Activated naive CD4-positive, alpha-beta T cell treated with anti-CD3 and anti-CD28 coated beads, Interleukin-2, amount 50 U/mL, for 16 hours (primary cell): ENCODE measurements at places on chromosomes 7 and 10.

DNA sequence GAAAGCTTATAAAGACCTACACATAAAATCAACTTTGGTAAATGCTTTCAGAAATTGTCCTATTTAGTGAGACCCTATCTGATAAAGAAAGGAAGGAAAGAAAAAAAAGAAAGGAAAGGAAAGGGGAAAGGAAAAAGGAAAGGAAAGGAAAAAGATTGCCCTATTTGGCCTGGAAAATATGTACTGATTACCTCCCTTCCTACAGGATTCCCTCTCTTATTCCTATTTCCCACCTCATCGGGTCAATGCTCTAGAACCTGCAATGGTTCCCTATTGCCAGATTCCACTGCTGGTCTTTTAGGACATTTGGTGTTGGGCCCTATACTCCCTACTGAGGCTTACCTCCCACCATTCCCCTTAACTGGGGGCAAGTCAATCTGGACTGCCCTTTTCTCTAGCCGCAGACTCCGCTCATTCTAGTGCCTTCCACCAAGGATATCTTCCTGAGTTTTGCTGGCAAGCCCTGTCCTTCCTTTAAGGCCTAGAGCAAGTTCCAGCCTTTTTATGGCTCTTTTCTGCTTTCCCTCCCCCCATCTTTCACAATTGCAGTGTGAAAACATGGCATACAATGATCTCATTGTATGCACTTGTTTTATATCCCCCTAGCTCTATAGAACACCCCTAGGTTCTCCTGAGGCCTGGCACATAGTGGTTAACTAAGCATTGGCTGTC is 4.4 kb downstream of the DDIT4 start:
- no peak for DNase-seq

- no peak for DNase-seq
Measured at GRCh38 chr7:134298902-134299683, 17.6 kb downstream of the SLC35B4 start.

DNA sequence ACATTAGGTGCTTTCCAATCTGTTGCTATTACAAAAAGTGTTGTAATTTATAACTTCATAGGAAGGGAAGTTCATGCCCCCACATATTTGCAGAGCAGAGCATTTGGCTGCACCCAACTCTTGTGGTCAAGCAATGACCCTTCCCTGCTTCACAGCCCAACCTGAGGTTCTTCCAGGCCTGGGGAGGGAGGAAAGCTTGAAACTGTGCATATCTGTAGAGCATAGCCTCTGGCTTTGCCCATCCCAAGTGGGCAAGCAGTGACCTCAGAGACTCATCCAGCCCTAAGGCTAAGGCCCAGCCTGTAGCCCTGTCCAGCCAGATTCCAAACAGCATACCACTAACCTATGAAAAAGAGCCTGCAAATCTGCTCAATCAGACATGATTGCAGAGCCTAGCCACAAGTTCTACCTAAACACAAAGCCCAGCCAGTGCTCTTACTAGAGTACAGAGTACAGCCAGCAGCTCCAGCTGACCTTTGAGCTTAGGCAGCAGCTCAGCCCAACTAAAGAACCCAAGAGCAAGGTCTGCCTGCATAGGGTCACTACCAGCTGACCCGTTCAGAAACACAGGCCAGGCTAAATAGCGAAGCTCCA is 14.4 kb upstream of the GSTK1 start:
- no peak for DNase-seq

GRCh38 chr7:28096713-28097112 is 83.9 kb downstream of the JAZF1 start:
- peak; percentile 27 for DNase-seq

- DNase-seq: no peak
Measured at GRCh38 chr10:89164080-89164479, 43.0 kb downstream of the CH25H start.

GRCh38 chr10:45627412-45628048 is 45.0 kb downstream of the ZFAND4 start:
- DNase-seq: no peak

GRCh38 chr7:159060440-159060839 is 84.2 kb downstream of the VIPR2 start:
- no peak for DNase-seq

- no peak for DNase-seq
Measured at GRCh38 chr10:11301571-11302111, 284.0 kb downstream of the CELF2 start.

GRCh38 chr7:100655908-100656674 is at the start of gene ACTL6B:
Gene ACTL6B (minus strand): TSS chr7:100656448. CDS start chr7:100656354, 94 bp downstream.
- DNase-seq: peak; percentile 56

- DNase-seq: no peak
Measured at GRCh38 chr10:127874671-127875448, 17.9 kb downstream of the CLRN3 start.

- no peak for DNase-seq
Measured at GRCh38 chr10:73779018-73779417, 2.8 kb upstream of the CHCHD1 start.

- no peak for DNase-seq
Measured at GRCh38 chr7:17093461-17093860, 205.0 kb upstream of the AHR start.
